ENCODE measurements at places on chromosomes 7 and 10.

- DNase-seq: no peak
Observed at GRCh38 chr10:101895781-101896180, 52.2 kb upstream of the KCNIP2 start.

DNA sequence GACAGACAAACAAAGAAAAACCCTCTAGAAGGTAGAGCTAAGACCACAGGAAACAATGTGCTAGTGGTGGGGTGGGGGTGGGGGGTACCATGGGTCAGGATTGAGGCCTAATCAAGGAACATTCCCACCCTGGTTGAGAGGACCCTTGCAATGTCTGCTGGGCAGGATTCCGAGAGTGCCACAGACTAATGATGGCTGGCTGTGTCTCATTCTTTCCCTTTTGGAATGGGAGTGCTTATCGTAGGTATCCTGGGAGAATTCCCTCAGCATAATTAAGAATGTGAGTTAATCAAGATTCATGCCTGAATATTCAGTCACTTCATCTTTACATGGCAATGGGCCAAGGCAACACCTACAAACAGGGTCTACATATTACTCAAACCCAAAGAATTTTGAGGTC lies 14.7 kb upstream of the MTPN start:
- no peak for DNase-seq

GRCh38 chr10:61438141-61438988 lies 14.8 kb downstream of the TMEM26 start:
- DNase-seq: no peak

- no peak for DNase-seq
Observed at GRCh38 chr7:138735399-138735798, 34.2 kb upstream of the SVOPL start.

- DNase-seq: no peak
Observed at GRCh38 chr10:116490028-116490662, 55.6 kb upstream of the PNLIP start.

DNA sequence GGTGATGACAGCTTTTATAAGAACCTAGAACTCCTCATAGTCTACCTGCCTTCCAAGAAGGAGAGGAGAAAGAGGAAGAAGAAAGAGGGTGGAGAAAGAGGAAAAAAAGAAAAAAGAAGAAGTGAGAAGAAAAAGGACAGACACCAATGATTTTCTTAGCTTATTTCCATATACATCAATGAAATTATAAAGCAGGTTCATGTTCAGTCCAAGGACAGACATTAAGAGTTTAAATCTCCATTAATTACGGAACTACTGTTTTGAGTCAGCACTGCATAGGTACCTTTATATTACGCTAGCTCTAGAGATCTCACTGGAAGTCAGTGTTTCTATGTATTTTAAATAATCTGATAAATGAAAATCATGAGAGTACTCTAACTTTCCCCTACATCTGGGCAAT lies 309.0 kb upstream of the HGF start:
- DNase-seq: no peak
